ENCODE measurements at places on chromosomes 5 and 9.

GRCh38 chr9:97617939-97618416 is 15.2 kb downstream of the TSTD2 start:
- DNase-seq, result no peak

DNA sequence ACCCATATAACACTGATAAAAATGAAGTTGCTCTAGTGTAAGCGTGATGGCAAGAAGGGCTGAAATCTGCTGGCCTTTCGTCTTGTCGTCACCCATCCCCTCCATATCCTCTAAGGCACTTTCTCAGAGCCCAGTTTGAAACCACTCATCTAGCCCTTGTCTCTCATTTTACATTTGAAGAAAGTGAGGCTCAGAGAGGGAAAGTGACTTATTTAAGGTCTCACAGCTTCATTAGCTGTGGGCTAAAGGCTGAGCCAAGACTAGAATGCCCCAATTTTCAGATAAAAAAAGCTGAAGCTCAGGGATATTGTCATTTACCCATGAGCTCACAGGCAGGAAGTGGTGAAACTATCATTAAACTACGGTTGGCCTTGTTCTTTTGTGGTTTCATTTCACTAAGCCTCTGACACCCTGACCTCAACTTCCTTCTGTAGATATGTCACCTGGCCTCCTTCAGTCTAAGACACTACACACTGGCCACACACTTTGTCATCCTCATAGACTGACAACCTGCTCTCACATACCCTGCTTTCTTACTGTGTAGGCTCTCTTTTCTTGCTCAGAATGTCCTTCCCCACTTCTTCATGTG is 176.7 kb upstream of the DMAC1 start:
- no peak for DNase-seq

DNA sequence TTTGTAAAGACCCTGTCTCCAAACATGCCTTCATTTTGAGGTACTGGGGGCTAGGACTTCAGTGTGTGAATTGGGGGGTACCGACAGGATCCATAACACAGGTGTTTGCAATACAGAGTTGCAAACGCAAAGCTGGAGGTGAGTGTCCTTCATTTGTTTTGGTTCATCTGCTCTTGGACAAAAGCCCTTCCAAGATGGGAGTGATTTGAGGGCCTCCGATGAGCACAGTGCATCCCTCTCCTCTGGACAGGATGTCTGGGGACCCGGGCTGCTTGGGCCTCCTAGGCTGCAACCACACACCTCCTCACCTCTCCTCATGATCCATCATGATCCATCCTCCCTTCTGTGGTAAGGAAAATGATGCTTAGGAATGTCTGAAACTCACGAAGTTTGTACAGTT is 23.8 kb downstream of the FGD3 start:
- no peak for DNase-seq

GRCh38 chr9:8651846-8652215 is 852.3 kb upstream of the DMAC1 start:
- DNase-seq, result no peak

GRCh38 chr5:179275381-179275878 is 69.8 kb downstream of the ADAMTS2 start:
- no peak for DNase-seq

DNA sequence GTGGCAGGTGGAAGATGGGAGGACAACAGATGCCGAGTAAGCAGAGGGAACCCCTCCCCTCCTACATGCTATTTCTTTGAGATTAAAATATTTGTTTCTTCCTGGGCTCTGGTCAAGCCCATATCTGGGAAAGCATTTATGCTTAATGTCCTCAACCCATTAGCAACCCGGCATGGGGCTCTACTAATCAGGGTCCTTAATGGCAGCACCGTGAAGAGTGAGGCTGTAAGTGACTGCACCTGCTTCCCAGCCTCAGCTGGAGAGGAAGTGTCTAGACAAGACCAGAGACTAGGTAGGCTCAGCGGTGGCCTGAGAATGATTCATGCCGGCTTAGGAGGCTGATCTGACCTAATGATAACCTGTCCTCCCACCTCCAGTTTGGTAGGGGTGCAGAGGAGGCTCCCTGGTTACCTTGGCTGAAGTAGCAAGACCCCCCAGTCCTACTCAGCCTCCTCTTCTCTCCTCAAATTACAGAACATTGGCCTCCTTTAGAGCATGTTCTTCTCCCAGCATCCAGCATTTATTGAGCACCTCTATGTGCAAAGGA is 61.3 kb upstream of the HSPA9 start:
- DNase-seq, result no peak

GRCh38 chr9:127970401-127971313 is 10.1 kb downstream of the EEIG1 start:
- DNase-seq, result no peak

DNA sequence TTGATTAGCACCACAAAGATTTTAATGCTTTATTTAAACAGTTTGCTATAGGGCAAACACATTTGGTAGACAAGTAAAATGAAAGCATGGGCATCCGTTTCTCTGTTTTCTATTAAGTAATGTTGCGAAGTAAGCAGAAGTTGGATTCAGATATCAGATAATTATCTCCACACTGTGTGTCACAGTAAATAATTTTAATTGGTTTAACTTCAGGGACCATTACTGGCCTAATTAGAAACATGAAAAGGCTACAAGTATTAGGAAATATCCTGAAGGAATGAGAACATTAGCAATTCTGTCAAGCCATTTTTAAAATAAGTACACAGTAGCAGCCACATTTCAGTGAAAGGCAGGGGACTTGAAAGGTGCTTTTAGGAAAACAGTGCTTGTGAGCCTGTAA is 975.4 kb downstream of the NR2F1-AS1 start:
- DNase-seq, result no peak
